ENCODE measurements at places on chromosomes 13 and 19.

DNA sequence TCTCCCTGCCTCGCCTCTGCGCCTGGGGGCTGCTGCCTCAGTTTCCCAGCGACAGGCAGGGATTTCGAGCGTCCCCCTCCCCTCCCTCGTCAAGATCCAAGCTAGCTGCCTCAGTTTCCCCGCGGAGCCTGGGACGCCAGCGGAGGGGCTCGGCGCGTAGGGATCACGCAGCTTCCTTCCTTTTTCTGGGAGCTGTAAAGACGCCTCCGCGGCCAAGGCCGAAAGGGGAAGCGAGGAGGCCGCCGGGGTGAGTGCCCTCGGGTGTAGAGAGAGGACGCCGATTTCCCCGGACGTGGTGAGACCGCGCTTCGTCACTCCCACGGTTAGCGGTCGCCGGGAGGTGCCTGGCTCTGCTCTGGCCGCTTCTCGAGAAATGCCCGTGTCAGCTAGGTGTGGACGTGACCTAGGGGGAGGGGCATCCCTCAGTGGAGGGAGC lies 722 bp upstream of the ICAM1 start:
- H3K4me1 ChIP-seq: peaks cover 4% of the 10 kb centered on the region
- H3K4me3 ChIP-seq: peak overlapping the region; percentile 53
- H3K27ac ChIP-seq: no peak overlapping the region
- H3K36me3 ChIP-seq: no peaks in the 10 kb centered on the region
- peak; percentile 47 for DNase-seq

GRCh38 chr13:106299621-106300020 lies 235.8 kb downstream of the EFNB2 start:
- no peak overlapping the region for H3K27ac ChIP-seq
- DNase-seq: no peak
- peaks cover 2% of the 10 kb centered on the region for H3K36me3 ChIP-seq
- H3K4me3 ChIP-seq: no peak overlapping the region
- no peaks in the 10 kb centered on the region for H3K27me3 ChIP-seq
- peaks cover 16% of the 10 kb centered on the region for H3K4me1 ChIP-seq

DNA sequence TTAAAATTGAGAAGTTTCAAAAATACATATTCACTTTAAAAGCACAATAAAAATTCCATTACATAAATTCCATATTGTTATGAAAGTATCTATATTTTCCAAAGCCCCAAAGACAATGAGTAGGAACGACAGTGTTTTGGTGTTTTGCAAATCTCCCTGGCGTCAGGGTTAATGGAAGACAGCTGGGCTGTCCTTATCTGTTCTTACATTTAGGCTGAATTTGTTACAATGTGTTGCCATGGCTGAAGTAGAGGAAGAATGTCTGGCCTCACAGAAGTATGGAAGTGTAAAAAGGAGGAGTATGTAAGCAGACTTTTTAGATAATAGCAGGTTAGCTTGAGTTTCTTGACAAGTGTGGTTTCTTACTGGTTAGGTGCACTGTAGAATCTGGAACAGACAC lies 124.4 kb upstream of the SPATA13 start:
- no peaks in the 10 kb centered on the region for H3K27me3 ChIP-seq
- H3K4me3 ChIP-seq: no peak overlapping the region
- no peak overlapping the region for H3K27ac ChIP-seq

GRCh38 chr19:2690856-2691255 lies 11.6 kb downstream of the GNG7 start:
- no peaks in the 10 kb centered on the region for H3K27me3 ChIP-seq
- H3K36me3 ChIP-seq: no peaks in the 10 kb centered on the region
- H3K27ac ChIP-seq: no peak overlapping the region
- no peak overlapping the region for H3K4me3 ChIP-seq
- no peak for DNase-seq
- no peaks in the 10 kb centered on the region for H3K4me1 ChIP-seq

DNA sequence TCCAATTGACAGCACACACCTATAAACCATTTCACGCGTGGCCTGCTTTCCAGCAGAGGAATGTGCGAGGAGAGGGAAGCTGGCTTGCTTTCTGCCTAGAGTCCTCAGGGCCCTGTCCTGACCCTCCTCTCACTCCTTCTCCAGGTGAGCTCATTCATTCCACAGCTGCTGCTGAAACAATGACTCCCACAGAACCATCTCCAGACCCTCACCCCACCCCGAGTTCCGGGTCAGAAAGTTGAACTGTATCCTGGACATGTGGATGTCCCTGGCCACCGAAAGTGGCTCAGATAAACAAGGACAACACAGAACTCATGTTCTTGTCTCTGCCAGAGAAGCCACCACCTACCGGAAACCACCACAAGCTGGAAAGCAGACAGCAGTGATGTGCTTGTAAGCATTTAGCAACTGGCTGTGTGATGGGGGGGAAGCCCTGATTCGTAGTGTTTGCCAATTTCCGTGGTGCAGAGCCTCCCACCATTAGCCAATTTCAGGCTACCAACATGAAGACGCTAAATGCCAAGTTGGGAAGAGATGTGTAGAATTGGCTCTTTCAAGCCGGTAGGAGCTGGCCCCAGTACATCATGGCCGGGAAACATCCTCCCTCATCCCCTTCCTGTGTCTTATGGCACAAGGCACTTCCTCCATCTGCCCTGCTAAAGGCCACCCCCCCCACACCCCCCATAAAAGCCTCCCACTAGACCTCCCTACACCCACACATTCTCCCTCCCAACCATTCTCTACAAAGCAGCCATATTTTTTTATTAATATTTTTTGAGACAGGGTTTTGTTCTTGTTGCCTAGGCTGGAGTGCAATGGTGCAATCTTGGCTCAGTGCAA lies 5.0 kb downstream of the SYCE2 start:
- H3K36me3 ChIP-seq: no peaks in the 10 kb centered on the region
- H3K4me3 ChIP-seq: no peak overlapping the region
- DNase-seq: no peak
- H3K27me3 ChIP-seq: peaks cover 13% of the 10 kb centered on the region

DNA sequence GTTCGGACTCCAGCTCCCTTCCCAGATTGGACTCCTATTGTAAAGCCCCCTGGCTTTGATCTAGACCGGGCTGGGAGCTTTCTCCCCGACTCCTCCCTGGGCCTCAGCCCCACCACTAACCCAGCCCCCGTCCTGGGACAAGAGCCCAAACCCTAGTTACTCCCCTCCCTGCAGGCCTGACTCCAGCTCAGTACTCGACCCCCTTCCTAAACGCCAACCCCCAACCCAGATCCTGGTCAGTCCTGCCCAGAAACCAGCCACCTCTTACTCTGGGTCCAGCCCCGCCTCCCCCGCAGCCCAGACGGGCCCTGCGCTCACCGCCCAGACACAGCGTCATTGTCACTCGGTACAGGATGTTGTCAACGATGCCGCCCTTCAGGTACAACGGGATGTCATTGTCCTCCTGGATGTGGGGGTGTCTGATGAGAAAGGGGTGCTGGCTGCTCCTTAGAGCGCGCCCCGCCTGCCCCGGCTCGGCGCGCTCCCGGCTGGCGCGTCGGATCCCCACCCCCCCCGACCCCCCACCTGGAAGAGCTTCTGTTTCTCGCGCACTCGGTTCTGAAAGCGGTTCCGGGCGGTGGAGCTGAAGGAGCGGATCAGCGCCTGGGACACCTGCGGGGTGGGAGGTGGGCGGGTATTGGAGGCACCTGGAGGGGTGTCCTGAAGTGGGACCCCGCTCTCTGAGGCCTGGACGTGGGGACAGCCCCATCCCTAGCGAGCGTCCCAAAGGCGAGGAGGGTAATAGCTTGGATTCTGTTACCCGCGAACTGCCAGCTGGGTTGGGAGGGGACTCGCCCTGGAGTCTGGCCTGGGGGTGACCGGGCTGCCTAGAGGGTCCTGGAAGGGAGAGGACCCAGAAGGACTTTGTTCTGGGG lies 866 bp downstream of the COX7A1 start:
- H3K4me1 ChIP-seq: peaks cover 21% of the 10 kb centered on the region
- peak overlapping the region; percentile 77 for H3K4me3 ChIP-seq
- H3K36me3 ChIP-seq: peaks cover 7% of the 10 kb centered on the region
- peak; percentile 89 for DNase-seq
- H3K27ac ChIP-seq: no peak overlapping the region

- H3K4me1 ChIP-seq: peaks cover 13% of the 10 kb centered on the region
- no peak overlapping the region for H3K27ac ChIP-seq
- peaks cover 28% of the 10 kb centered on the region for H3K27me3 ChIP-seq
Measured at GRCh38 chr13:37868691-37869505, 674 bp downstream of the TRPC4 start.

- H3K4me3 ChIP-seq: no peak overlapping the region
- no peak overlapping the region for H3K27ac ChIP-seq
Measured at GRCh38 chr13:113784645-113785024, 25.6 kb downstream of the TMEM255B start.

GRCh38 chr19:8552810-8553209 lies 24.4 kb downstream of the MYO1F start:
- H3K4me3 ChIP-seq: no peak overlapping the region
- H3K27me3 ChIP-seq: no peaks in the 10 kb centered on the region
- no peaks in the 10 kb centered on the region for H3K36me3 ChIP-seq
- DNase-seq: peak; percentile 89
- H3K4me1 ChIP-seq: no peaks in the 10 kb centered on the region

GRCh38 chr13:92346046-92346445 lies 880.6 kb upstream of the GPC6 start:
- no peak overlapping the region for H3K27ac ChIP-seq
- no peaks in the 10 kb centered on the region for H3K27me3 ChIP-seq
- peak; percentile 1 for DNase-seq
- no peaks in the 10 kb centered on the region for H3K36me3 ChIP-seq
- no peak overlapping the region for H3K4me3 ChIP-seq

- H3K4me1 ChIP-seq: peaks cover 20% of the 10 kb centered on the region
- H3K4me3 ChIP-seq: peak overlapping the region; percentile 13
- no peak for DNase-seq
- no peaks in the 10 kb centered on the region for H3K36me3 ChIP-seq
Measured at GRCh38 chr19:53595510-53595867, 36.3 kb upstream of the DPRX start.

DNA sequence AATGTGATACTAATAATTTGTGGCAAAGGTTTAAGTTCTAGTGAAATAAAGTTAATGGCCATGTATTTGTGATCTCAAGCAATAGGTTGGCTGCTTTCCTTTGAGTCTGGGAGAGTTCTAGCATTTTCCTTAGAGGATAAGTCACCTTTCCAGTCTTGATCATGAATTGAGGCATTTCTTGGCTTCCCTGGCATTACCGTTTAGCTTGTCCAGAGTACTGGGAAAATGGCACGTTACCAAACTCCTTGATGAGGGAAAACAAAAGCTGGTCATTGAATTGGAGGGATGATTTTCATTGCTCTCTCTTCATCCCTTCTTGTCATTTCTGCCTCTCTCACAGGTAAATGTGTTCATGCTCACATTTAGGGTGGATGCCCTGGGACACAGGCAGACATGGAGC lies 34.0 kb upstream of the SPRY2 start:
- H3K4me3 ChIP-seq: no peak overlapping the region
- no peak for DNase-seq
- no peaks in the 10 kb centered on the region for H3K27me3 ChIP-seq
- no peaks in the 10 kb centered on the region for H3K4me1 ChIP-seq

- no peak overlapping the region for H3K27ac ChIP-seq
- no peak overlapping the region for H3K4me3 ChIP-seq
- DNase-seq: no peak
- H3K27me3 ChIP-seq: no peaks in the 10 kb centered on the region
- H3K36me3 ChIP-seq: peaks cover 55% of the 10 kb centered on the region
Measured at GRCh38 chr13:48066310-48066989, 28.5 kb downstream of the MED4 start.

GRCh38 chr19:33698576-33699435 lies 77.1 kb downstream of the CHST8 start:
- no peaks in the 10 kb centered on the region for H3K36me3 ChIP-seq
- H3K4me1 ChIP-seq: 0 out of 2 replicates have a peak, but pooled peaks cover 5% of the 10 kb centered on the region
- no peak for DNase-seq
- H3K4me3 ChIP-seq: no peak overlapping the region
- no peak overlapping the region for H3K27ac ChIP-seq

- H3K27ac ChIP-seq: 0 out of 2 replicates have a peak overlapping the region, but pooled peaks have one; percentile 27
- peaks cover 4% of the 10 kb centered on the region for H3K36me3 ChIP-seq
- no peaks in the 10 kb centered on the region for H3K27me3 ChIP-seq
- H3K4me1 ChIP-seq: peaks cover 3% of the 10 kb centered on the region
- no peak overlapping the region for H3K4me3 ChIP-seq
- DNase-seq: peak; percentile 96
Measured at GRCh38 chr19:46748325-46749109, 2.3 kb upstream of the STRN4 start.

GRCh38 chr19:31037286-31037980 lies 311.8 kb downstream of the TSHZ3 start:
- H3K27me3 ChIP-seq: no peaks in the 10 kb centered on the region
- H3K27ac ChIP-seq: no peak overlapping the region
- H3K4me3 ChIP-seq: no peak overlapping the region
- no peaks in the 10 kb centered on the region for H3K4me1 ChIP-seq

DNA sequence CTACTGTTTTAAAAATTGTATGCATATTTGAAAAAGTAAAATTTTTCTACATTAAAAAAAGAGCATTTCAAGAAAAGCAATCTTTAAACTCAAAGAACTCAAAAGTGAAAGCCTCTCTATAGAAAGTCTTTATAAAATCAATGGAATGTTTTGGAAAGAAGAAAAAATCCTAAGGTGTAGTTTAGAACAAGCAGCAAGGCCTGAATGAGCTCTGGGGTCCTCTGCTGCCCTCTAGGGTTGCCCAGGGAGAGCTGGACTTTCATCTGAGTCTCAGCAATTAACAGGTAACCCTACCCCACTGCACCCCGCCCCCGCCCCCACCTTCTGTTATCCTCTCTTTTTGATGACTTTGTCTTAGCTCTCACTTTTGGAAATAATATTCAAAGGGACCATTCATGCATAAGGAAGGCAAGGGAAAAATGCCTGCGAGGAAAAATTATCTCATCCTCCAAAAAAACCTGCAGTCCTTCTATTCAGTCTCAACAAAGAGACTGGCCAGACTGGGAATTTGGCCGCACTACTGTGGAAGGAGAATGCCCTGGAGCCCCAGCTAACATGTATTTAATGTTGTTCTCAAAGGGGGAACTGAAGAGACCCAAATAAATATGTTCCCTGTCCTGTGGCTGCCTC lies 24.1 kb downstream of the SLC25A30 start:
- DNase-seq: peak; percentile 80
- peak overlapping the region; percentile 55 for H3K27ac ChIP-seq
- no peaks in the 10 kb centered on the region for H3K36me3 ChIP-seq

DNA sequence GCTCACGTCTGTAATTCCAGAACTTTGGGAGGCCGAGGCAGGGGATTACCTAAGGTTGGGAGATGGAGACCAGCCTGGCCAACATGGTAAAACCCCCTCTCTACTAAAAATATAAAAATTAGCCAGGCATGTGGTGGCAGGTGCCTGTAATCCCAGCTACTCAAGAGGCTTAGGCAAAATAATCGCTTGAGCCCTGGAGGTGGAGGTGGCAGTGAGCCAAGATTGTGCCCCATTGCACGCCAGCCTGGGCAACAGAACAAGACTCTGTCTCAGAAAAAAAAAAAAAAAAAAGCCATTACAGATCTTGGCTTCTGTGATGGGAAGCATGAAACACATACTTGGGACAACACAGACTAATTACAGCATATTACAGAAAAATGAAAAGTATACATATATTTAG lies 1404.5 kb upstream of the SPRY2 start:
- H3K27me3 ChIP-seq: no peaks in the 10 kb centered on the region
- H3K4me3 ChIP-seq: no peak overlapping the region
- no peaks in the 10 kb centered on the region for H3K36me3 ChIP-seq
- no peaks in the 10 kb centered on the region for H3K4me1 ChIP-seq
- DNase-seq: no peak

Measured in GM23338 (cell line).